Midbrain (tissue), 1 donor: ENCODE measurements at places on chromosomes 1 and 21.

GRCh38 chr21:45142469-45143308, 68.3 kb downstream of the ADARB1 start:
- DNase-seq: no peak

GRCh38 chr1:46772571-46772970, 26.3 kb upstream of the CYP4B1 start:
- DNase-seq: no peak

- no peak for DNase-seq
These were observed 12.9 kb upstream of the ACTN2 start for GRCh38 chr1:236673289-236673919.

- peak; percentile 35 for DNase-seq
These were observed 8.0 kb upstream of the COL6A1 start for GRCh38 chr21:45973475-45974072.

- DNase-seq: no peak
These were observed 7.8 kb downstream of the SNAP47 start for GRCh38 chr1:227742738-227743715.

DNA sequence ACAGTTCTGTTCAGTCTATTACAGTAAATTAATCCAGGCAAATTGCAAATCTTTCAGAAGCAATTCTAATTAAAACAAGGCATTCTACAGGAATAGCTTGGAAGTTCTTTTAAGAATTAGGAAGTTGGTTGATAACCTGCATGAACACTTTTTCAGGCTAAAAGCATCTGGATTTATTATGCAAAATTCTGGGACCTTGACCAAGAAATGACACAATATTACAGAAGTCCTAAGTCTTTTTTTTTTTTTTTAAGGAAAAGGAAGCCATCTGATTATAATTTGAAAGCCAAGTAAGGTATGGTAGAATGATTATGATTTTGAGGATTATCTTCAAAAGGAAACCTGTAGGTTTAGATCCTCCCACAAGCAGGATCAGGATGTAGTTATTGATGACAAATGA, 74.7 kb upstream of the KCNK2 start:
- DNase-seq: no peak

DNA sequence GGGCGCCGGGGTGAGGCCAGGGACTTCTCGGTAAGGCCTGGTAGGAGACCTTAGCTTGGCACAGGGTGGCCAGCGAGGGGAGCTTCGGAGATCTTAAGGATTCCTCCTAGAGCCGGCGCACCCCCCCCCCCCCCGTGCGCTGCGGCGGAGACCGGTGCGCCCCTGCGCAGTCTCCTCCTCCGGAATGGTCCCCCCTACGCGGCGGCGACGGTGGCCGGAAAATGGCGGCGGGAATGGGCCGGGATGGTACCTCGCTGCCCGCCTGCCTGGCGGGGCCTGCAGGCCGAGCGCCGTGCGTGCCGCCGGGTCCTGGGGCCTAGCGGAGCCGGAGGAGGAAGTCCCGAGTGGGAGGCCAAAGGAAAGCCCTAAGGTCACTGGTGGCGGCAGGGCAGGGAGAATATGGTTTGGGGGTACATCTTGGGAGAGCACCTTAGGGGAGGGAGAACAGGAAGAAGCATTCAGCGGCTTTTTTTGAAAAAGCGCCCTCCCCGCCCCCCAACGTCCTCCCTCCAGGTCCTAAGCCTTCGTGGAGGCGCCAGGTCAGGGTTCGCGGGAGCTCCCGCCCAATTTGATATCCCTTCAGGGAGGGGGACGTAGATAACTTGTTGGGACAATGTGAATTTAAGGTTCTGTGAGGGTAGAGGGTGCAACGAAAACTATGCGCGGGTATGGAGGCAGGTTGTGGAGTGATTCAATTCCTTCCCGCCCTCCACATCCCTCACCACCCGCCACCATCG, 429 bp downstream of the SRRM1 start:
- DNase-seq: no peak

- no peak for DNase-seq
These were observed 88.7 kb upstream of the SIM2 start for GRCh38 chr21:36610201-36610600.

GRCh38 chr1:8423269-8423691, 105.4 kb downstream of the SLC45A1 start:
- DNase-seq: no peak

DNA sequence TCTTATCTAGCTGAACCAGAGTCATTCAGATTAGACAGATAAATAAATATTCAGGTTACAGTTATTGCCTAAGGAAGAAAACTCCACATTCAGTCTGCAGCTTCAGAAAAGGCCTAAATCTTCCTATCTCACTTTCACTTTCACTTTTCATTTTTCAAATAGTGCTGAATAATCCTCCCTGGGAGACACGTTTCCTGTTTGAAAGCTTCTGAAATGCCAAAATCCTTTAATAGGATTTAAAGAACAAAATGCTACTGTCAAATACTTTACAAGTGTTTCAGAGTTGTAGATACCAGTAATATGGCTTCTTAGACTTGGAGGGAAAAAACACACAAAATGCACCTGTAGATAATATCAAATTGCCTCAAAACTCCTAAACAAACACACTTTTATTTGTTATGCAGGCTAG, 3.9 kb downstream of the PSMB2 start:
- DNase-seq: peak; percentile 23

DNA sequence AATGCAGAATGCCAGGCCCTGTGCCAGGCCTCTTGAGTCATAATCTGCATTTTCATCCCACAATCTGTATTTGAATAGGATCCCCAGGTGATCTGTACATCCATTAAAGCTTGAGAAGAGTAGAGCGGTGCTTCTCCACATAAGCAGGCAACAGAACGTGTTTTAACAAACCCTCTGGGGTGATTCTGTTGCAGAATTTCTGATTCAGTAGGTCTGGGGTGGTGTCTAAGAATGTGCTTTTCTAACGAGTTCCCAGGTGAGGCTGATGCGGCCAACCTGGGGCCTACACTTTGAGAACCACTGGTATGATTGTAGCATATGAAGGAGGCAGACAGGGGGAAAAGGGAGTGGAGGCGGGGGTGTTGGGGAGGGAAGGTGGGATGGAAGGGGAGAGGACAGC, 78.4 kb upstream of the POU3F1 start:
- DNase-seq: no peak

DNA sequence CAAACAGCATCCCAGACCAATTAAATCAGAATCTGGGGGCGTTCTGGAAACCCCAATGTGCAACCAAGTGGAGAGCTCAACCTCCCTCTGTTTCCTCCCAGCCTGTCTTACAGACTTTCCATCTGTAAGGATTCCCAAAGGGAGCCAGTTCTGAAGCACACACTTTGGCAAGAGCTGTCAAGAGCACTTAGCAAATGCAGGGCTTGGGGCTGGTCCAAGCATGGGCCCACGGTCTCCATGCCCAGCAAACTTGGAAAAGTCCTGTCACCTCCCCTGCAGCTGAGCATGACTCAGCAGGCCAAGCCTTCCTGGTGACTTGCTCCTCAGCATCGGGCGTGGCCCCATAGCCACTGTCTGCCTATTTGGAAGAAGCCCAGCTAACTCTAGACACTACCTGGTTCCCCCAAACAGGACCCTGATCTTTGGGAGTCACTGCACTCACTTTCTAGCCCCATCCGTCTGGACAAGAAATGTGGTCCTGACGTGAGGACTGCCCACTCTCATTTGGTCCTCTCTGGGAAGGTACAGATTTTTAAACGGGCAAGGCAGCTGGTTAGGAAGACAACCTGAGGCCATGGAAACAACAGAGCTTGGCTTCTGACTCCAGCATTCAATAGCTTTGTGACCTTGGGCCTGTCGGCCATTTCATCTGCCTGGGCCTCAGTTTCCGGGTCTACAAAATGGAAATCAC, 16.9 kb downstream of the SLC2A1 start:
- DNase-seq: peak; percentile 32

DNA sequence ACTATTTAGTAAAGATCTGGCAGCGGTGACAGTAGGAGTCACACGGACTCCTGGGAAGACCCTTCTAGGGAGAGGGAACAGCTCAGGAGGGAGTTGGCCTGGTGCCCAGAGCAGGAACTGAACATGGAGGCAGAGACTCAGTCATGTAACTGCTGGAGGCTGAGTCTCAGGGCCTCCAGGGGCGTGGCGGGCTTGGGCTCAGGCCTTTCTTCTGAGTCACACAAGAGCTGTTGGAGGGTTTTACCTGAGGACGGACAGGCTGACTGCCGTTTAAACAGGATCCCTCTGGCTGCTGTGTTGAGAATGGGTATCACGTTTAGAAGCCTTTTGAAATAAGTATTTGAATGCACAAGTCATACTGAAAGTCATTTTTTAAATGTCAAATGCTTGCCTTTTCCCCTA, 7.2 kb upstream of the ETS2 start:
- DNase-seq: no peak

GRCh38 chr21:42346866-42347600, 3.8 kb downstream of the TFF2 start:
- DNase-seq: no peak

DNA sequence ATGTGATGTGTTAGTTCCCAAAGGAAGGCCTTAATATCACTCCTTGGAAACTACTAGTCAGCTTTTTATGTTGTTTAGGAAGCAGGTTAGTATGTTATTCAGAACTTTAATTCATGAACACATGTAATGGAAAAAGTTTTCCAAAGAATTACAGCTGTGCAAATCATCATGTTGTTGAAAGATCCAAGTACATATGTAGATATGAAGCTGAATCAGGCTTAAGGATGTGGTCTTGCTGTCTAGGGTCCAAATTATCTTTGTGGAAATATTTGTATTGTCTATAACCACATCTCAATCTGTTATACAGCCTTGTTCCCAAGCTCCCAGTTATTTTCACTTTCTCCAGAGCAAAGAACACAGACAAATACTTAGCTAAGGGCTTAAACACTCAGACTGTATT, 231.6 kb downstream of the TPR start:
- no peak for DNase-seq

GRCh38 chr1:91673613-91674012, 173.0 kb downstream of the CDC7 start:
- DNase-seq: no peak

DNA sequence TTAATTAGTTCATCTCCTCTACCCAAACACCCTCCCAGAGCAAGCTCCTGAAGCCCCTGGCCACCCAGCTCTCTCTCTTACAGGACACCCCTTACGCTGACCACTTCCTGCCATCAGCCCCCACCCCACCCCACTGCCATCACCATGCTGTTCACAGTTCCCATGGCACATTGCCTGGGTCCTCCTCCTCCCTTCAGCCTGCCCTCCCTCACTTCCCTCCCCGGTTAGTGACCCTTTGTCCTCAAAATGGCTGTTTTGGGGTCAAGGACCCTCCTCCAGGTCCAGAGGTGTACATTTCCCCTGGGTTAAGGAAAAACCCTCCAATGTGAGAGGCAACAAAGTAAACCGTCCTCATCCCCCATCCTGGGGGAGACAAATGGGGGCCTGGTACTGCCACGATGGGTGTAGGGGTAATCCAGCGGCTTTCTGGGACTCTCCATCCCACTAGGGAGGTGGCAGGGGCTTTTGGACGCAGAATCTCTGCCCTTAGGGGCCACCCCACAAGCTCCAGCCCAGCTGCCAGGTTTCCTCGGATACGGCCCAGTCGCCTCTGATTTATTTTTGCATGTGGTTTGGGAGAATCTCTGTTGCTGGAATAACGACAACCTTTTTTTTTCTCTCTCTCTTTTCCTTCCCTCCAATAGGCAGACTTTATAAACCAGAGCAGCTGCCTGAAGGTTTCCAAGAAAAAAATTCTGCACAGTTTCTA, 8.5 kb downstream of the CAMK2N1 start:
- peak; percentile 42 for DNase-seq

DNA sequence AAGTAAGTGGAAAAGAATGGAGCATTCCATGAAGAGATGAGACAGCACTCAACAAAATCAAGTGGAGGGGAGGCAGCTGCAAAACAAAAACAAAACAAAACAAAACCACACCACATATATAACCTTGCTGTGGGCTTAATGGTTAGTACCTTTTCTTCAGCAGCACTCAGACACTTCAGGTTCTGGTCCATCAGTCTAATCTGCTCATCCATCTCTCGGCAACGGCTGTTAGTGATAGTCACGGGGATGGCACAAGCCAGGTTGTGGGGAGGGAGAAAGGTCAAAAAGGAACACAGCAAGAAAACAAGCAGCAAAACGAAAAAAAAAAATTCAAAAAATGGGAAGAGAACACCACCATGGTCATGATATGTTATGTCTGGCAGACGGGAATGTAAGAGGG, 17.0 kb upstream of the NUP210L start:
- no peak for DNase-seq

DNA sequence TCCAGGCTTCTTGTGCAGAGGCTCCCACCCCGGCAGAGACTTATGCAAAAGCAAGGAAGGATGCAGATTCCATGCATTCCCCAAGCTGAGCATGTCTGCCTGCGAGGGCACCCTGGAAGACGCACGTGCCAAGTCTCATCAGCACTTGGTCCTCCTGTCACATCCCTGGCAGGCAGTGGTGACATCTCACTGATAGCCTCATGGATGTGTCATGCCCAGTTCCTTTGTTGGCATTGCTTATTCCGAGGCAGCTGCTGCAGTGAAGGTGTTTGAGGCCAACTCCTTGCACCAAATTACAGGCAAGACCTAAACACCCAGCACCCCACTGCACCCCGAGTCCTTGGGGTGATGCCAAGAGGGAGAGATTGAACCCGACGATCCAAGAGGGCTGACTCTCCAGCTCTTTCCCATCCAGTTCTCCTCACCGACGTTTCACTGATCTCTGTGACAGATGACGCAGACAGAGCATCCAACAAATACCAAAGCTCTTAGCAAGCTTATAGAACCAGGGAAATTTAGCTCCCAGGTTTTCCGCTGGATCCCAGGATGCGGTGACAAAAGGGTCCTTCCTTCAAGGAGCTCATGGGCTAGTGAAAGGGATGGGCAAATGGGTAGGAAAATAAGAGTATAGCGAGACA, 611.1 kb downstream of the AJAP1 start:
- no peak for DNase-seq

GRCh38 chr1:34928699-34929496, 552 bp downstream of the DLGAP3 start:
- DNase-seq: no peak

- no peak for DNase-seq
These were observed 12.6 kb downstream of the TRIM11 start for GRCh38 chr1:228393811-228394570.

- DNase-seq: no peak
These were observed 106.4 kb downstream of the CRB1 start for GRCh38 chr1:197374428-197374827.

GRCh38 chr1:97424209-97424608, 496.6 kb downstream of the DPYD start:
- no peak for DNase-seq

GRCh38 chr1:225422795-225423517, 4.9 kb downstream of the LBR start:
- no peak for DNase-seq

GRCh38 chr1:154316704-154317103, 4.2 kb upstream of the AQP10 start:
- no peak for DNase-seq

GRCh38 chr1:108096089-108096488, 104.1 kb downstream of the SLC25A24 start:
- no peak for DNase-seq
